Left cardiac atrium (tissue), 4 donors: ENCODE measurements at places on chromosomes 16 and 17. TPM values are rescaled to one million over a fixed set of nuclear protein-coding genes. Genes with fewer than 3 reads are reported as not detected.

GRCh38 chr17:78185981-78186691, 716 bp downstream of the TK1 start:
- peak; percentile 52 for DNase-seq

DNA sequence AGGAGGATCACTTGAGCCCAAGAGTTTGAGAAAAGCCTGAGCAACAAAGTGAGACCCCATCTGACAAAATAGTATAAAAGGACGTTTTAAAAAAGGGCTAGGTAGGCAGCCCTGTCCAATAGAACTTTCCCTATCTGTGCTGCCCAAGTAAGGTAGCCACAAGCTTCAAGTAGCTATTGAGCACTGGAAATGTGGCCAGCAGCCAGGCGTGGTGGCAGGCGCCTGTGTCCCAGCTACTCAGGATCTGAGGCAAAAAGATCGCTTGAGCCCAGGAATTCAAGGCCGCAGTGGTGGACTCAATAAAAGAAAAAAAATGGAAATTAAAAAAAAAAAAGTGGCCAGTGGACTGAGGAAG, 1.5 kb upstream of the NQO1 start:
- DNase-seq = peak; percentile 39

The CIBAR2 gene
- total RNA-seq = not detected

The TAC4 gene
- not detected for total RNA-seq

GRCh38 chr16:81601008-81601428, 156.4 kb downstream of the CMIP start:
- DNase-seq = no peak

The CLEC18A gene
- 0.21 TPM for total RNA-seq

The LGALS9 gene
- 49.3 TPM for total RNA-seq

DNA sequence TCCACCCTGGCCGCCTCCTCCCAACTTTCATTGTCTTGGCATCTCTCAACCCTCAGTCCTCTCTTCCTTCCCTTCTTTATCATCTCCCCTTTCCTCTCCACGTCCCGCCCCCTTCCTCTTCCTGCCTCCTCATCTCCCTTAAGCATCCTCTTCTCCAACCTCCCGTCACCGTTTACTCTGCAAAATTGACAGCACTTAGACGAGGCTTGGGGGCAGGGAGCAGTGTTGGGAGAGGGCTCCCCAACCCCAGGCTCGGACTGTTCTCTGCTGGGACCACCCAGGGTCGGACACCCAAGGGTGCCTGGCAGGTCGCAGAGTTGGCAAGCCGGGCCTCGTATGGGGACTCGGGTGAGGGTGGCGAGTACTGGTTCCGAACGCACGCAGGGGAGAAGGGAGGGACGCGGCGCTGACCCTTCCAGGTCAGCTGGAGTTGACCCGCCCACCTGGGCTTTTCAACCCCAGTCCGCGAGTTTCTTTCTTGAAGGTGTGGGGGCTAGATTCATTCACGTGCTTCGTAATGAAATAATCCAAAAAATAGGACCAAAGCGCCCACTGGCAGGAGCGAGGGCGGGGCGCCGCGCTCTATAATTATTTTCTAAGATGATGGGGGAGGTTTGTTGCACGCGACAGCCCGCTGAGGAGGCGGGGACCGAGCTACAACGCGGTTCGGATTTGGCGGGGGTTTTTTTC, 775 bp upstream of the PAGR1 start:
- DNase-seq = peak; percentile 62

DNA sequence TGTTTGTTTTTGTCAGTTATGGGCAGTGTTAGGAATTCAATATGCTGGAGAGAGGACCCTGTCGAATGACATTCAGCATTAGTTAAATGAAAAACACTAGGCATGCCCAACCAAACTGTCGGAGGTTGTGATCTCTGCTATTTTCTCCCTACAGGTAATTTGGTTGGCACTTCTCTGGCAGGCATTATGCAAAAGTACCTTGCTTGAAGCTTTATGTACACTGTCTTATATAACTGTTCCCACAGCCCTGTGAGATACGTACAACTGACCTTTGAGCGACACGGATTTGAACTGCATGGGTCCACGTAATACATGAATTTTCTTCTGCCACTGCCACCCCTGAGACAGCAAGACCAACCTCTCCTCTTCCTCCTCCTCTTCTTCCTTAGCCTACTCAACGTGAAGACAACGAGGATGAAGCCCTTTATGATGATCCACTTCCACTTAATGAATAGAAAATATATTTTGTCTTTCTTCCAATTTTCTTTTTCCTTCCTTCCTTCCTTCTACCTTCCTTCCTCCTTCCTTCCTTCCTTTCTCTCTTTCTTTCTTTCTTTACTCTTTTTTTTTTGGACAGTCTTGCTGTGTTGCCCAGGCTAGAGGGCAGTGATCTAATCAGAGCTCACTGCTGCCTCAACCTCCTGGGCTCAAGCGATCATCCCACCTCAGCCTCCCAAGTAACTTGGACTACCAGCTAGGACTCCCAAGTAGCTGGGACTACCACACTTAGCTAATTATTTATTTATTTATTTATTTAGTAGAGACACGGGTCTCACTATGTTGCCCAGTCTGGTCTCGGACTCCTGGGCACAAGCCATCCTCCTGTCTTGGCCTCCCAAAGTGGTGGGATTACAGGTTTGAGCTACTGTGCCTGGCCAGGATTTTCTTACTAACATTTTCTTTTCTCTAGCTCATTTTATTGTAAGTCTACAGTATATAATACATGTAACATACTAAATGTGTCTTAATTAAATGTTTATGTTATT, 77.3 kb downstream of the WIPI1 start:
- no peak for DNase-seq

DNA sequence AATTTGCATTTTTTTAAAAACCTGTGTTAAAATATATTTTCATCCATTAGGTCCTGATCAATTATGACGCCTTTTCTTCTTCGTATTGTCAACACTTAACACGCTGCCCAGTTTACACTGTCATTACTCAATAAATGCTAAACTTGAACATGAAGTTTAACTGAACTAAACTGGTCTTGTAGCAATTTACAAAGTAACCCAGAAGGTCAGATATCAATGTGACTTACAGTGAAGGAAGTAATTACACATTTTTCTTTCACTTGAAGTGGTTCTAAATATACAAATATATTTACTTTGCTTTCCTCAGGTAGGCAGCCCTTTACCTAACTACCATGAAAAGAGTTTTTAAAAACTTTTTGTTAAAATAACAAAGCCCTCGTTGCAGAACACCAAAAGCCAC, 256.5 kb upstream of the AXIN2 start:
- DNase-seq = no peak

GRCh38 chr17:29246628-29247027, at the start of gene CRYBA1:
Gene CRYBA1, plus strand, starts transcription at chr17:29246859. Its CDS starts 5 bp downstream, at chr17:29246864.
- DNase-seq = no peak

DNA sequence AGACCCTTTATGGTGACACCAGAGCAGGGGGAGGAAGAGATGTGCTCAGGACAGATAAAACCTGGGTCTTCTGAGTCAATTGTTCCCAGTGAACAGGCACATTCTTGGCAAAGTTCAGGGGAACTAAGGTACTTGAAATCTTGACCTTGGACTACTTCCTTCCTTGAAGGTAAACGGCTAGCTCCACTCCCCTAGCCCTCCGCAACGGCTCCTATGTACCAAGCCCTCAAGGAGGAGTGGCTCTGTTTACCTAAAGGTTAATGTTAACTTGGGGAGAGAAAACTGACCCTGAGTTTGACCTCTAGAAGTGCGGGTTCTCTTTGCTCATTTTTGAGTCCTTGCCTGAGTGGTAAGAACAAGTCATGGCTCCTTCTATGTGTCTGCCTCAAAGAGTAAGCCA, 7.8 kb downstream of the TTLL6 start:
- no peak for DNase-seq

DNA sequence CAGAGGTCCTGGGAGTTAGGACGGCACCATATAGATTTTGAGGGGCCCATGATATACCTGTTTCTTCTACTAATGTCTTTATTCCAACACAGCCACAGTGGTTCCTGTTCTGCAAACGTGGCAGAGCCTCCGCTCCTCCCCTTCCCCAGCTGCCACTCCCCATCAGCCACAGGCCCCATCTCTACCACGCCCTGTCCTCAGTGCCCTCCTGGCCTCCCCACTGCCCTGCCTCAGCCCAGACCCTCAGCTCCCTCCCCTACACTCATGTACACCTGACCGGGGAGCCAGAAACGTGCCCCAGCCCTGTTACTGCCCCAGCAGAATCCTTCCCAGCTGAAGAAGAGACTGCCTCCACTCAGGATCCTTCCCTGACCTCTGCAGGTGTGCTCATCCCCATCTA, 11.9 kb upstream of the RBFOX3 start:
- DNase-seq = peak; percentile 3

- DNase-seq = peak; percentile 66
Measured at GRCh38 chr17:82228278-82228841, 482 bp upstream of the SLC16A3 start.

GRCh38 chr17:79338152-79338551, 263.5 kb downstream of the ENGASE start:
- DNase-seq = no peak

DNA sequence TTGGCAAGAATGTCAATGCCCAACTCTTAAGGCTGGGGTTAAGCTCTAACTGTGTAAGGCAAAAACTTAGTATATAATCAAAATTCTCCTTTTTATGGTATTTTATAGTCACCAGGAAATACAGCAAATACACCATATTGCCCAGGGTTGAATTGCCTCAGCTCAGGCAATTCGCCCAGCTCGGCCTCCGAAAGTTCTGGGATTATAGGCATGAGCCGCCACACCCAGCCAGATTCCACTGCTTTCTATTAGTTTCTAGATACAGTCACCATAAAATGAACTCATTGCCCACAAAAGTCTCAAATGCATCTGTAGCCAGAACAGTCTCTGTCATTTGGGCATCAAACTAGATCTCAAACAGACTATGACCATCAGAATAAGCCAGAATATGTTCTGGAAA, 238.7 kb upstream of the TOX3 start:
- DNase-seq = no peak

The CNTNAP1 gene
- total RNA-seq = 7.2 TPM

The TSPAN10 gene
- total RNA-seq = 0.50 TPM

The RNF222 gene
- total RNA-seq = not detected

- no peak for DNase-seq
Measured at GRCh38 chr17:40886090-40886489, 1.0 kb upstream of the KRT20 start.

The GUCY2D gene
- total RNA-seq = 0.10 TPM

DNA sequence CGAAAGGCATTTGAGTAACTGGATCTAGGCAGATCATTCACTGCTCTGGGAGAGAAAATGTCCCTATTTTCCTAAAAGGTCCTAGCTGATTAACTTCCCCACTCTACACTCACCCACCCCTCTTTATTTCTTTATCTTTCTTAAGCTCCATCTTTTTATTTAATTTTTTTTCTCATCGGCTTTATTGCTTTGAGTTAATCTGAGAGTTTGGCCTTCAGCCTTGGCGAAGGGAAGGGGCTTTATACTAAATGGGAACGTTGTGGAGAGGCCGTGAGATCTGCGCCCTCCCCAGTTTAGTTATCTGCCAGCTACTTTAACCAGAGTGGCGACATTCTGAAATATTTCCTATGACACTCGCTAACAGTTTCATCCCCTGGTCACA, 882 bp upstream of the TOX3 start:
- DNase-seq = no peak

GRCh38 chr16:83903751-83904150, 4.8 kb downstream of the MLYCD start:
- peak; percentile 75 for DNase-seq

DNA sequence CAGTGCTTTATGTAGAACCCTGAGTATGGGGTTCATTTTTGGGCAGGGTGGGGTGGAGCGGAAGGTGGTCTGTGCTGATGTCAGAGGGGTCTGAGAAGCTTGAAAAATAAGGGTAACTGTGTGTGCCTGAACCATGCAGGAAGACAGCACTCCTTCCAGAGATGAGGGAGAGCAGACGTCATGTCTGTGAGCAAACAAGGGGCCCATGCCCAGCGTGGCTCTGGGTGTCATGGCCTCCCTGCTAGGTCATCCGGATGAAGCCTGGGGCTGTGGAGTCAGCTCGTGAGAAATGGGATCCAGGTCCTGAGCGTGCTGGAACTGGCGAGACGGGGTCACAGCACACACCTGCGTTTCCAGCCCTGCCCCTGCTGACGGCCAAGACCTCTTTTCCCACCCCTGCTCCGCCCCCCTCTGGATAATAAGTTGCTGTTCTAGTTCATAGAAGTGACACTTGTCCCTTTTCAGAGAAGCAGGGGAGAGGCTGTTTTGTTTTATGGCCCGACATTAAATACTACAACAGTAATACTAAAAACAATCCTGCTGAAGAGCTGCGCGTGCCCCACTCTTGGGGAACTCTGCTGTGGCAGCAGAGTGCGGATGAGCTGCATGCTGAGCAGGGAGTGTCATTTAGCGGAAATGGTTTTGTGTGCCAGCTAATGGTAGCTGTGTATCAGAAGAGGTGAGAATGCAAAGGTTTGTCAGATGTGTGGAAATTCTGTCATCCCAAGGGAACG, 92.6 kb downstream of the RPTOR start:
- DNase-seq = no peak

GRCh38 chr17:21075739-21076085, 32.9 kb upstream of the USP22 start:
- DNase-seq = no peak
